ENCODE measurements at places on chromosomes 1 and 21. TPM values are rescaled to one million over a fixed set of nuclear protein-coding genes. Genes with fewer than 3 reads are reported as not detected.

MYCL gene
- 5.1 TPM for total RNA-seq

CATSPERE gene
- 0.13 TPM for total RNA-seq

RUNX1 gene
- 5.7 TPM for total RNA-seq

FAM78B gene
- total RNA-seq = 3.1 TPM

CHI3L2 gene
- total RNA-seq = 0.55 TPM

LAD1 gene
- 0.34 TPM for total RNA-seq

PEA15 gene
- 51.9 TPM for total RNA-seq

INSRR gene
- total RNA-seq = not detected

WDR64 gene
- total RNA-seq = not detected

OR6N2 gene
- total RNA-seq = not detected

ACTL8 gene
- 1.1 TPM for total RNA-seq

CRNN gene
- total RNA-seq = not detected

VSIG8 gene
- not detected for total RNA-seq

CD48 gene
- not detected for total RNA-seq

LAMC2 gene
- total RNA-seq = 0.03 TPM

HENMT1 gene
- total RNA-seq = not detected

F13B gene
- not detected for total RNA-seq

S100A1 gene
- total RNA-seq = 586 TPM

GFI1 gene
- total RNA-seq = 0.61 TPM

LRRC8B gene
- total RNA-seq = 3.9 TPM

GPR161 gene
- total RNA-seq = 41.8 TPM

LGR6 gene
- total RNA-seq = not detected

TSACC gene
- 3.0 TPM for total RNA-seq

TNFRSF4 gene
- total RNA-seq = not detected

EPB41 gene
- total RNA-seq = 26.3 TPM

NTMT2 gene
- total RNA-seq = not detected

TMEM82 gene
- not detected for total RNA-seq

HS2ST1 gene
- total RNA-seq = 18.5 TPM

FMOD gene
- total RNA-seq = 0.16 TPM

CFHR4 gene
- not detected for total RNA-seq

DLGAP3 gene
- total RNA-seq = 1.8 TPM

ARHGEF10L gene
- 4.4 TPM for total RNA-seq

FBXO2 gene
- 2.2 TPM for total RNA-seq

BTBD19 gene
- total RNA-seq = not detected
